ENCODE measurements at places on chromosomes 12 and 14.

- DNase-seq: no peak
These were observed at the start of gene NDRG2 for GRCh38 chr14:21024585-21025370. TSS of gene NDRG2 (minus strand) at chr14:21025061. CDS start at chr14:21023315, 1,746 bp downstream.

- DNase-seq: no peak
These were observed 66.2 kb downstream of the RNF34 start for GRCh38 chr12:121465921-121466793.

- no peak for DNase-seq
These were observed 97.4 kb downstream of the LMNTD1 start for GRCh38 chr12:25455696-25456095.

DNA sequence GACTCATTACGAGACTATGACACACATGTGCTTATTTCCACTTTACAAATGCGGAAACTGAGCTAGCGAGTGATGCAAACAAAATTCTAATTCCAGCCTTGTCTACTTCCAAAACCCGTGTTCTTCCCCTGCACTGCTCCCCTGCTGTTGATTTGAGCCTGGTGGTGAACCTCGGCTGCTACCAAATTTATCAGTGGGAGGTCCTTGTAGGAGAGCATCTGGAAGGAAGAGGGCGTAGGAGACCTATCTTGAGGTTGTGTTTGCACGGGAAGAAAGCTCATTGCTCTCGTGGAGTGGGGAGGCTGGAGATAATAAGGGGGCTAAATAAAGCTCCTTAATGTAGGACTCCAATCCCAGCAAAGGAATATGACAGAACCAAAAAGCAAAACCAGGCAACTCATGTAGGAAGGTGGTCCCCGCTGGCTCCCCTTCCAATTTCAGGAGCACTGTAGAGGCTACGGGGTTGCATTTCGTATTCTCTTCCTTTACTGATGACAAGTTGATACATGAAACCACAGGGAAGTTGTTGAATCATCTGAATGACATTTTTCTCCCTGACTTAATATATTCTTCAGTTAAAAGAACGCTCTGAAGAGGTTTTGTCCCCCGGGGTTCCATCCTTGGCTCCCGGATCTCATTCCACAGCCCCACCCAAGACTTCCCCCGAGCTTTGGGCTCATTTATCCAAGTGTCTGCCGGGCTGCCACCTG, 52.6 kb downstream of the FZD10 start:
- no peak for DNase-seq

DNA sequence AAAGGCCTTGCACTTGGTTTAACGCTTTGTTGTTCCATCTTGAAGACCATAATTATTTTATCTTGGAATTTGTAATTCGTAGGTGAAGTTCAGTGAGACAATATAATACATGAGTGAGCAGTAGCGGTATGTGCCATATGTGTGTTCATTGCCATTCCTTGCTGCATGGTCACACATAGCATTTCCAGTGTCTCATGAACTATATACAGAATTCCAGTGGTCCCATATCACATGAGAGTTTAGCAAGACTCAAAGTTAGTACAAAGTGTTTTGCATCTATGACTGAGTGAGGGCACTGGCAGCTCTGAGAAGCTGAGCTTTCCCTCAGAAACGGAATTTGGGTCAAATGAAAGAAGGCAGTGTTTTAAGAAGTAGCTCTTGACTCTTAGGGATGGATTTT, 359.8 kb downstream of the FOXG1 start:
- no peak for DNase-seq

DNA sequence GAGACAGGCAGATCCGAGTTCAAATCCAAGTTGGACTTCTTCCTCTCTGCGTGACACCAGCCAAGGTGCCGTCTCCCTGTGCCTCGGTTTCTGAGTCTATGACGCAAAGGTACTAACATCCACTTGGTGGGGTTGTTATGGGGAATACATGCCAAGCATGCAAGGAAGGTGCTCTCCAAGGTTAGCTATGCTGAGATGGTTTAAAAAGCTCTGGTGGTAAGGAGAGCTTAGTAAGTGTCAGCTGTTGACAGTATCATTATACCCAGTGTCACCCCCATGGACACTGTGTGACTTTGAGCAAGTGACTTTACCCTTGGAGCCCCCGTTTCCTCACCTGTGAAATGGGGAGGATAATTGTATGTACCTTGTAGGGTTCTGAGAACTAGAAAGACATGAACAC, 22.2 kb downstream of the MMAB start:
- DNase-seq: no peak

DNA sequence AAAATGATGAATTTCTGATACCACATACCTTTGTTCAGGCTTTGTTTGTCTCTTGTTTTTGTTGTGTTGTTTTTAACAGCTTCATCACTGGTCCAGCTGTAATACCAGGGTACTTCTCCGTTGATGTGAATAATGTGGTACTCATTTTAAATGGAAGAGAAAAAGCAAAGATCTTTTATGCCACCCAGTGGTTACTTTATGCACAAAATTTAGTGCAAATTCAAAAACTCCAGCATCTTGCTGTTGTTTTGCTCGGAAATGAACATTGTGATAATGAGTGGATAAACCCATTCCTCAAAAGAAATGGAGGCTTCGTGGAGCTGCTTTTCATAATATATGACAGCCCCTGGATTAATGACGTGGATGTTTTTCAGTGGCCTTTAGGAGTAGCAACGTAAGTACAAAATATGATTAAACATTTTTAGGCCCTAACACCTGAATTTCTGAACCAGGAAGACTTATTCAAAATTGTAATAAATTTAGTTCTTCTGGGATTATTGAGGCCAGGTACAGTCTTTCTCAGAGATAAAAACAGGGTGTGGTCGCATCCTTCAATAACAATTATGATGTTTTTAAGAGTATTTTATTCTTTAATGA, 22.4 kb downstream of the RXYLT1 start:
- no peak for DNase-seq

DNA sequence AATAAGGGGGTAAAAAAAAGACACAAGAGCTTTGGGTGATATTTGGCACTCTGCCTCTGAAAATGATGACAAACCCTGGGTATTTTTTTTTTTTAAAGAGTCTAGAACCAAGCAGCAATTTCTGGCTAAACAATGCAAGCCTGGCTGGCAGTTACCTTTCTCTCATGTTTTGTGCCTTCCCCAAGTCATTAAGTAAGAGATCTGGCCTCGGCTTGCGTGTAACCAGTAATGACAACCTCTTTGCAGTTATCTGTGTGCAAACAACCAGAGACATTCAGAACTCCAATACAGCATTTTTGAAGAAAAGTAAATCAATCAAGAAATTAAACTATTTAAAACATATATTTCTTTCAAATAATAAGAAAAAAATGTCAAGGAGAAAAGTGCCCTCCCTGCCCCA, 167.5 kb downstream of the KCNC2 start:
- no peak for DNase-seq

- DNase-seq: no peak
These were observed 4.2 kb downstream of the NPC2 start for GRCh38 chr14:74488786-74489397.

DNA sequence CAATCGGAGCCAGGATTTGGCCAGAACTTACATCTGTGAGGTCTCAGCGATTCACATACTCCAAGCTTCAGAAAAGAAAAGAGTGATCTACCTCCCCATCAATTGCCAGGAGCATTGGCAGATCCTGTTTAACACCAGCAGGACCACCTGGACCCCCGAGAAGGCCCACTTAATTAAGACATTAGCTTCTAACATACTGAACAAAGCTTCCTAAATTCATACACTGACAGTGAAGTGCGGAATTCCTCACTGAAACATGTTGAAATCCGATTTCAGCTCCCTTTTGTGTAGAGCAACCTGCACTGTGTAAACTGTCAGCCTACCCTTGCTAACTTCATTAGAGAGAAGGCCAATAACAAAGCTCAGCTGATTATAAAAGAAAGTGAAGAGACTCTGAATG, 274.0 kb downstream of the NOVA1 start:
- no peak for DNase-seq

- DNase-seq: no peak
These were observed 6.4 kb upstream of the CCDC60 start for GRCh38 chr12:119328111-119328510.

- no peak for DNase-seq
These were observed 37.6 kb upstream of the CCDC63 start for GRCh38 chr12:110809149-110809548.

- no peak for DNase-seq
These were observed 125.2 kb downstream of the MGST1 start for GRCh38 chr12:16472631-16473030.

Measured in esophagus squamous epithelium (tissue), 5 donors.